IMR-90 (cell line): ENCODE measurements at places on chromosomes 3 and 15. TPM values are rescaled to one million over a fixed set of nuclear protein-coding genes. Genes with fewer than 3 reads are reported as not detected.

DNA sequence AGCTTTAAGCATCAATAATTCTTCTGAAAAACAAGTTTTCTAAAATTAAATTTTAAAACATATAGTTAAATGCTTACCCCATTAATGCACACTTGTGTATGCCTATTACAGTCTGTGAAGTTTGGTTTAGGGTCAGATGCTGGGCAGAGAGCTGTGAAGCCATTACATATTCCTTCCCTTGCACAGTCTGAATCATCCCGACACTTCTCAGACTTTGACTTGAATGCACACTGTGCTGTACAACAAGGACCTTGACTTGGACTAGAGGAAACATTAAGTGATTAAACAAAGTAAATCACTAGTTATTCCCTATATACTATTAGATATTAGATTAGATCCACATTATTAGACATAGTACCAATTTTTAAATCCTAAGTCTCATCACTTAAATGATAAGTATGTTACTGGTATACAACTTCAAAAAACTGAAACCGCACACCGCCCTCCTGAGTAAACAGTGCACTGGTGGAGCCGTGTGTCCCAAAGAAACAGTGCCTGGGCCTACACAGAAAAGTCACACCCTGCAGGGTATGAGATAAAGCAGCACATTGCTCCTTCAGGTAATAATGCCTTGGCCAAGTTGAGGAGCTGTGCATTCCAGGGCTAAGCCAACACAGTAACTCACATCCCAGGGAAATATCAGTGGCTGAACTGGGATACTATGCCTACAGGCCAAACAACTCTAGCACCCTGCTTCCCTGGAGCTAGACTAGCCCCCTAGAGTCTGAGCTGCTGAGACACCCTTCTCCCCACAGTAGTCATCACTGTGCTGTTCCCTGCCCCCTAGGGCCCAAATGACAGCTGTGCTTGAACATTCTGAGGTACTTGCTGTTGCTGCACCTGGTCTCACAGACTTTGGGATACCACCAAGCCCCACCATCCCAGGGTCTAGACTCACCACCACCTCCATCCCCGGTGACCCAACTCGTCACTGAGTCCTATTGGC is 137.5 kb downstream of the ADAM10 start:
- DNase-seq, result peak; percentile 28

- peak; percentile 45 for DNase-seq
These were observed 26.4 kb downstream of the GNB5 start for GRCh38 chr15:52164631-52165265.

GRCh38 chr3:10162185-10162584 is 2.5 kb upstream of the IRAK2 start:
- no peak for DNase-seq

DNA sequence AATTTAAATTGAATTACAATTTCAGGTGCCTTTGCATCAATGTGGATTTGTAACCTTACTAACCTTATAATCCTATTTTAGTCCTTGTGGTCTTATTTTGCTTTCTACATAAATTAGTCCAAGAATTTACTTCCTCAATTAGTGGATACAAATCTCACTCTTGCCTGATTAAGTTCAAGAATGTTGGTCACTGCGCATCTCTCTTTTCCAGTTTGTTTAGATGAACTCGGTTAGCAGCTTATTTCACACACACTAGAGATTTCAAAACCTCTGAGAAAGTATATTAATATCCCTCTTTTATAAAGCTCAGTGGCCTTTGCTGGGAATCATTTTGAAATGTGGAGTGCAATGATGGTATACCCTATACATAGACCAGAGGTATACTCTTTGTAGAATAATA is 243.4 kb downstream of the DTWD1 start:
- no peak for DNase-seq

- DNase-seq, result no peak
These were observed 87.7 kb upstream of the KLF13 start for GRCh38 chr15:31238906-31239305.

DNA sequence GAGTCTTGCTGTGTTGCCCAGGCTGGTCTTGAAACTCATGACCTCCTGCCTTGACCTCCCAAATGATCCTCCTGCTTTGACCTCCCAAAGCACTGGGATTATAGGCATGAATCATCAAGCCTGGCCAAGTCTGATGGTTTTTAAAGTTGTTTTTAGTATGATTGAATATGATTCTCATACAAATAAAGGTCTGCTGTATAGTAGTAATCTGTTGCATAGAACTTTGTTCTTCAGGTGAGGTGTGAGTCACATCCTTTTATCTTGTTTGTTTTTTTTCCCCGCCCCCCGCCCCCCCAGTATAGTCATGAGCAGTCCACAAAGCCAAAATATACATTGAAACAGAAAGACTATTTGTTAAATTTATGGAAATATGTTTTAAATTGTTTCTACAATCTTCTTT is 39.0 kb downstream of the UBE2E2 start:
- DNase-seq, result no peak

- DNase-seq, result peak; percentile 61
These were observed 128.8 kb downstream of the MITF start for GRCh38 chr3:69867941-69868505.

GRCh38 chr15:35067496-35068347 is 17.4 kb downstream of the NANOGP8 start:
- DNase-seq, result no peak

DNA sequence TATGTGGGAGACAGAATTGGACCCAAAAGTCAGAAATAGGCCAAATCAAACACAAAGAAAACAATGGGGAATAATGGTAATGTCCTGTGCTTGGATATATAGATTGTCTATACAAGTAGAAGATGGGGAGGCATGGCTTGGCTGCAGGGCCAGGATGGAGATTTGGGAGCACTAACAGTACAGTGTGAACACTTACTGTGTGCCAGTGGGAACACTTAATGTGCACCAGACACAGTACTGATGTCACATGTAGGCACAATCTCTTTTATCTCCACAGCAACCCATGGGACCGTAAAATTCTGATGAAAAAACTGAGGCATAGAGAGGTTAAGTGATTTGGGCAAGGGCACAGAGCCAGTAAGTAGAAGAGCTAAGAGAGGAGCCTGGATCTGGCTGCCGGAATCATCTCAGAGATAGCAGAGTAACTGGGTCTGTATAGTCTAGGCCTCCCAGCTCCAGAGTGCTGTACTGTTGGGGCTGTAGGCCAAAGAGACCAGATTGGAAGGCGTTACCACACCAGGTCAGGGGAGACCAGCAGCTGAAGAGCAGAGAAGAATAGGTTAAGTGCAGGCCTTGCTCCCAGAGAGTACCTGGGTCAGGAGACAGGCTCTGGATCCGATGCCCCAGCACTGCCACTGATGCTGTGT is 63.3 kb downstream of the RLBP1 start:
- DNase-seq, result no peak

- DNase-seq, result no peak
These were observed 38.6 kb upstream of the TTC14 start for GRCh38 chr3:180563406-180563805.

DNA sequence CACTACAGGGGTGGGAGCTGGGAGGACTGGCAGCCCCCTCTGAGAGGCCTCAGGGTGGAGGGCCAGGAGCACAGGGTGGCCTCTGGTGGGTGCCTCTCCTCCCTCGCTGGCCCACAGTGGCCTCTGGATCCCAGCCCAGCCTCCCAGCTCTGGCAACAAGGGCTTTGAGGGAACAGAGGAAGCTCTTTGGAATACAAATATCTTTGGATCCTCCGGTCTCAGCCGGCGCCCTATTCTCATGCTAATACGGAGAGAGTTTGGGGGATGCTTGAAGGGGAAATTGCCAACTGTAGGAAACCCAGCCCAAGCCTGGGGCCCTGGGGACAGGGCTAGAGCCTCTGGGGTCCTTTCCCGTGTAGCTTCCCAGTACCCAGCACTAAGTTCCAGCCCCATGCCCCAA is 33.4 kb upstream of the INSYN1 start:
- DNase-seq, result no peak

GRCh38 chr3:148367756-148368155 is 329.9 kb upstream of the AGTR1 start:
- no peak for DNase-seq

DNA sequence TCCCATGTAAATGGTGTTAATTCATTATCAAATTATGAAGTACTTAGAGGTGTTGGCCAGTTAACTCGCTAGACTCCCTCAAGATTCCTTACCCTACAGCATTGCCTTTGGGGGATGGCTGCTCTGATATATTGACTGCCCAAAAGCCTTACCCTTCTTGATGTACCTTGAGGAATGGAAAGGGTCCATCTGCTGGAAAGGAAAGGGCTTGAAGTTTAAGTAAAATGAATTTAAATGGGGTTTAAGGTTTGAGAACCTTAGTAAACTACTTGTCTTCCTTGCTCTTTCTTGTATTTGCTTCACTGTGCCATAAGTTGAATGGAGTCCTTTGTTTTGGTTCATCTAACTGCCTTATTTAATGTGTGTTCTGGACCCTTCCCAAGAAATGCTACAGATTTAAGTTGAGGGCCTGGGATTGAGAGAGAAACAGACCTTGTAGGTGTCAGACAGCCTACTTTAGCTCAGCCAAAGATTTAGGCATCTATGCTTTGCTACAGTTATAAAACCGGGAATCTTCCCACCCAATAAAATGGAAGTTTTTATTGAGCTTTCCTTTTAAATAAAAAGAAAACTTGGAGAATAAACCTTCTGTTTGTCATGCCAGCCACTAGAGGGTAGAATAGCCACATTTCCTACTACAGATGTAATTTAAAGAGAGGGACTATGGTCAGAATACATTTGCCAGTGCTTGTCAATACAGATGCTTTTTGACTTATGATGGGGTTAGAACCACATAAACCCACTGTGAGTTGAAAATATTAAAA is 25.3 kb downstream of the CMSS1 start:
- DNase-seq, result peak; percentile 73

DNA sequence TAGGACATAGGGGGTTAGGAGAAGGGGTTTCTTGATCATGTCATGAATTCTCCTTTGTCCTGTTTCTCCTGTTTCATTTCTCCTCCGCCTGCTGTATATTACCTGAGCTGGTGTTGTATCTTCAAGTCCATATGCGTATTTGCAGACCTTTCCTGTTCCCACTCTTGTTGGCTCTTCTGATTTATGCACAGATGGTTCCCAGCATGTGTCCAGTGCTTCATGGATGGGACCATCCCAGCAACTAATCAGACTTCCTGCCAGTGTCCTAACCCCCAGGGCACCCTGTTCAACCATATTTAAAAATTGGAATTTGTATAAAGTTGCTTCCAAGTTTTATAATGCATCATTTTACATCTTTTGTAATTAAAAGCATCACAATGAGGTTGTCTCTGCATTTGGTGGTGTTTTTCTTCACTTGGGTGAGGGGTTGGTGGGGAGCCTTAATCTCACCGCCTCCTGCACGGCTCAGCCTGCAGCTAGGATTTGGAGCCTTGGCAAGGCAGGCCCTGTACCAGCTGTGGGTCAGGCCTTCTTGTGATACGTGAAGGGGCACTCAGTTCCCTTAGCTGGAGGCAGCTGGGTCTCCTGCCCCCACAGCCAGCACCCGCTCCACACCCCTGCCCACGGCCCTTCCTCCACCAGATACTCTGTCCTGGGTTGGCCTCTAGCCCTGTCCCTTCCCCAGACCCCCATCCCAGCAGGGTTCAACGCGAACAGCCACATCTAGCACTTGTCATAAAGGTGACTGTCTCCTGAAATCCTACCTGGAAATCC is 72.0 kb upstream of the BLM start:
- DNase-seq, result no peak

DLL4 gene
- 1.7 and 1.8 TPM in 2 replicates for total RNA-seq

CCR9 gene
- not detected in 2 replicates for total RNA-seq

SLC35G2 gene
- 6.6 and 8.6 TPM in 2 replicates for total RNA-seq

MRPS22 gene
- 72.4 and 94.4 TPM in 2 replicates for total RNA-seq

CEMIP gene
- total RNA-seq, result 51.9 and 63.8 TPM in 2 replicates

IRAK2 gene
- total RNA-seq, result 8.1 and 8.6 TPM in 2 replicates
